Stimulated activated CD4-positive, alpha-beta T cell treated with anti-CD3 and anti-CD28 coated beads, TNF-alpha, amount 100 ng/mL, for 24 hours (primary cell): ENCODE measurements at places on chromosomes 5 and 9.

- no peak for DNase-seq
These were observed 30.4 kb downstream of the PRDM6 start for GRCh38 chr5:123119334-123119986.

DNA sequence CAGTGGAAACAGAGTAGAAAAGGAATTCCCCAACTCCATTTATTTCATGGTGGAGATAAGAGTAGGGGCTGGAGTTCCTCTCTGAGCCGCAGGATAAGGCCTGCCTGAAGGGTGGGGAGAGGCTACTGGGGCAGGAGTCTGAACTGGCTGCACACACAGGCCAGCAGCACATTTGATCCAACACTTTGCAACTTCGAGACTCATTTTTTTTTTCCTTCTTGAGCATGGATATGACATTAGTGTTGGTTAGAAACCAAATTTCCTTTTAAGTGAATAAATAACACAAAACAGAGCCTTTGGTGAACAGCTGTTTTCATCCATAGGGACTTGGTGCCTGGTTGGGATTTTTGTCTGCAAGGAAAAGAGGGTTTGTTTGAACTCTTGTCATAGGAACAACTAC, 76.6 kb downstream of the RALGPS1 start:
- DNase-seq: no peak

GRCh38 chr9:16597136-16597535, 273.3 kb downstream of the BNC2 start:
- no peak for DNase-seq

GRCh38 chr5:158478139-158478538, 619.2 kb upstream of the CLINT1 start:
- DNase-seq: no peak

GRCh38 chr5:156783092-156783491, 67.0 kb upstream of the PPP1R2B start:
- no peak for DNase-seq

- DNase-seq: no peak
These were observed 141.5 kb downstream of the KDM4C start for GRCh38 chr9:6899274-6899673.

DNA sequence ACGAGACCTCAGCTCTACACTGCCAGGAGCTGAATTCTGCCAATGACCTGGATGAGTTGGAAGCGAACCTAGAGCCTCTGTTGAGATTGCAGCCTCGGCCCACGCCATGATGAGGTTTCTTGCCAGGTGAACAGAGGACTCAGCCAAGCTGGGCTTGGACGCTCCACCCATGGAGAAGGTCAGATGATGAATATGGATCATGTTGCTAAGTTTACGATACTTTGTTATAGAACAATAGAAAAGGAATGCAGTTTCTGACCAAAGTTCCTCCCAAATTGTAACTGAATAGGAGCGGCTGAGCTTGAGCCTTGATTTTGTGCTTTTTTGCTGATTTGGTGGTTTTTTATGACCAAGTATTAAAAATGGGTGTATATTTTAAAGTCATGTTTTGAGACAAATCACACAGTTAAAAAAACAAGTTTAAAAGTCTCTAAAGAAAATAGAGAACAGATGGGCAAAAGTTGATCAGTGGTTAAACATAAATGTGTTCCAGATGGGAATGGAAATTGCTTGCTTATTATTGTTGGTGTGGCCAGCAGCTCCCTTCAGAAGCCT, 32.9 kb downstream of the ROPN1L start:
- no peak for DNase-seq

- no peak for DNase-seq
These were observed 126.2 kb upstream of the PLCXD3 start for GRCh38 chr5:41636605-41637004.

DNA sequence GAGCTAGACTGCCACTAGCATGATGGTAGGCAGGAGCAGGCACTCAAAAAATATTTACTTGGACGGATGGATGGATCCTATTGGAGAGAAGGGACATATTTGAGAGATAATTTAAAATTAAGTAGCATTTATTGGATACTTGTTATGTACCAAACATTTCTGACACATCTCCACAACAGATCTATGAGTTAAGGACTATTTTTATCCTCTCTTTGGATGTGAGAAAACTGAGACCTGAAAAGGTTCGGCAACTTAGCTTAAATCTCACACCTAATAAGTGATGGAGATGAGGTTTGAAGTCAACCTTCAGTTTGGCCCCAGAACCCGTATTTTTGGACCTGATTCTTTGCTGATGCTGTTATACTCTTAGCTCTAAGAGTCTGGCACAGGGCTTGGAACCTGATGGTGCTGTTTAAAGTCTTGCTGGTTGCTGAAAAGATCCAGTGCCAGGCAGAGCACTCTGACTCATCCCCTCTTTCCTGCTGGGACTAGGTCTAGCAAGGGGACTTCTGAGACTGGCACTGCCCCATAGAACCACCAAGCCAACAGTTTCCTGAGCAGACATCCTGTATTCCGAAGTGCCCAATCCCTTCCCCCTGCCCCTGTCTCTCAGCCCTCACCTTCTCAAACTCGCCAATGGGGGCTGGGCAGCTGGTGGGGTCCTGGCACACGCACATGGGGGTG, 15.6 kb downstream of the SPARC start:
- no peak for DNase-seq

DNA sequence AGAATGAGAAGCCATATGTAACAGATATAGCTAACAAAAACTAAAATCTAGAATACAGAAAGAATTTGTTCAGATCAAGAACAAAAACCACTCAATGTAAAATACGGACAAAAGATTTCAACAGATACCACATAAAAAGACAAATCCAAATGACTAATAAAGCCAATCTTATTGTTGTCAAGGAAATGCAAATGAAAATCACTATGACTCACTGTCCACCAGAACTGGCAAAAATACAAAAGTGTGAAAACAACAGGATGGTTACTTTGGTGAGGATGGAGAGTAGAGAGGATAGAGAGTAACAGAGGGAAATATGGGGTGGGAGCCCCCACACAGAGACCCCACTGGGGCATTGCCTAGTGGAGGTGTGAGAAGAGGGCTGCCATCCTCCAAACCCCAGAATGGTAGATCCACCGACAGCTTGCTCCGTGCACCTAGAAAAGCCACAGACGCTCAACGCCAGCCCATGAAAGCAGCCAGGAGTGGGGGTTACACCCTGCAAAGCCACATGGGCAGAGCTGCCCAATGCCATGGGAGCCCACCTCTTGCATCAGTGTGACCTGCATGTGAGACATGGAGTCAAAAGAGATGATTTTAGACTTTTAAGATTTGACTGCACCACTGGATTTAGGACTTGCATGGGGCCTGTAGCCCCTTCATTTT, 15.2 kb upstream of the RHOBTB3 start:
- no peak for DNase-seq

- no peak for DNase-seq
These were observed 401.9 kb upstream of the PDE4D start for GRCh38 chr5:60295423-60295822.

GRCh38 chr9:1272488-1272887, 222.3 kb downstream of the DMRT2 start:
- DNase-seq: no peak

GRCh38 chr9:126500600-126501382, 112.9 kb upstream of the LMX1B start:
- DNase-seq: peak; percentile 67

GRCh38 chr9:70865471-70865870, 255.9 kb downstream of the TRPM3 start:
- DNase-seq: no peak

GRCh38 chr5:140190872-140191218, 15.9 kb downstream of the CYSTM1 start:
- DNase-seq: no peak

DNA sequence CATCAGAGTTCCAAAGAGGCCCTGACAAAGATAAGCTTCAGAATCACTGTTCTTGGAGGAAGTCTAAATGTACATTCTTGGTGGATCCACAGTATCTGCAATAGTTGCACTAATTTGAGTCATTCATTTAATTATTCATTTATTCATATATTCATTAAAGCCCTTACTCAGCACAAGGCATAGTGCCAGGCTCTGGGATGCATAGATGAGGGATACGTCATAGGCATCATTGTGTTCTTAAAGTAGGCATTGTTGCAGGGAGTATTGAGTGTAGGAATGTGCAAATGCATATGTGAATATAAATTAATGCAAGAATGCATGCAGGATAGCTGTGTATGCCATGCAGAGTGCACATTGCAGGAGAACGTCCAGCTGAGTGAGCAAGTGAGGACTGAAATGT, 100.7 kb downstream of the DRD1 start:
- DNase-seq: no peak

- no peak for DNase-seq
These were observed 333.6 kb upstream of the MEF2C start for GRCh38 chr5:89216606-89217005.

- no peak for DNase-seq
These were observed 1.7 kb downstream of the DCANP1 start for GRCh38 chr5:135445306-135445985.

DNA sequence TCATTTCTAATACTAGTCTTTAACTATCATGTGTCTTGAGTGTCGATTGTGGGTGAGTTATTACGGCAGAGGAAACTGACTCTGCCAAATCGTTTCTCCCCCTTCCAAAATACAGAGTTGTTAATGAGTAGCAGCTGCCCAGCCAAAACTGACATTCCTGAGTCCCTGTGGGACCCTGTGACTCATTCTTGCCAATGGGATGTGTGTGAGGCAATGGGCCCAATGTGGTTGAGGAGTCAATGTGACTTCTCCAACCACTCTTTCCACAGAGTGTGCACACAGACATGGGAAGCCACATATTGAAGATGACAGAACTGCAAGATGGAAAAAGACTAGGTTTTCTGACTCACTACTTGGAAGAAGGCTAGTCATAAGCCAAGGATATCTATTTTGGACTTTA, 434.7 kb downstream of the DTWD2 start:
- no peak for DNase-seq
